ENCODE measurements at places on chromosomes 1 and 21.

DNA sequence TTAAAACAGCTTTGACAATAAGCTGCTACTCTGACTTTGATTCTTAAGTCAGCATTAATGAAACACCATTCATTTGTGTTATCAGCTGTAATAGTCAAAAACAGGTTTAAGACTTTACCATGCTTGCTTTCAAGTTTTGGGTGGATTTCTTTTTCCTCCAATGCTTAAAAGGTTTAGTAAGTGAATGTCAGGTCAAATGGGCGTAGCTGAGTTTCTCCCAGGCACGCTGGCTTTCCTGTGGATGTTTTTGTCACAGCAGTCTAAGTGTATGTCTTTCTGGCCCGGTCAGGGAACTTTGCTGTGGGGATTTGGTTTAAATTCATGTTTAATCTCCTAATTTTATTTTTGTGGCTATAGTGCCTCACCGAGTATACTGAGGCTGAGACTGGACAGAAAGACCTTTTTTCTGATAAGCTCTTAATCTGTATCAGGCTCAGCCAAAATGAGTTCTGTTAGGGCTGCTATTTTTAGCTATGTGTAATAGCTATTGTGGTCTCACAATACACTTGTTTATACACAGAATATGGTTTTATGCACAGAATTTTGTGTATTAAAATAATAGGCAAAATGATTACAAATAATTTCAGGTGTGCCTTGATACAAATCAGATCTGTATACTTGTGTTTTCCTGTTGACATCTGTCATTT, 292.8 kb downstream of the DISC1 start:
- DNase-seq: no peak

DNA sequence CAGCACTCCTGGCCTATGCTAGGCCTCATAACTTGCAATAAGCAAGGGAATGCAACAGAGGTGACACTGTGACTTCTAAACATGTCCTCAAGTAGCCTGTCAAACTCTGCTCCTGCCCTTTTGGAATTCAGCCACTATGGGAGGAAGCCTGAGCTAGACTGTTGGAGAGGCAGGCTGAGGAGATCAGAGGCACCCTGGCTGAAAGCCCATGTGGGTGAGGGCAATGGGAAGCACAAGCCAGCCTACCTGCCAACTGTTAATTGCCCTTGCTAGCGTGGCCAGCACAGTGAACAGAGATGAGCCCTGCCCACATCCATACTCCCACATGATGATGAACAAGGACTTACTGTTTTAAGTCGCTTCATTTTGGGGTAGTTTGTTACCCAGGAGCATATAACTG, 17.7 kb downstream of the GNB1 start:
- DNase-seq: no peak

- DNase-seq: no peak
Observed at GRCh38 chr1:205061227-205061626, 18.2 kb downstream of the CNTN2 start.

- no peak for DNase-seq
Observed at GRCh38 chr21:42861311-42861847, 18.0 kb downstream of the WDR4 start.

DNA sequence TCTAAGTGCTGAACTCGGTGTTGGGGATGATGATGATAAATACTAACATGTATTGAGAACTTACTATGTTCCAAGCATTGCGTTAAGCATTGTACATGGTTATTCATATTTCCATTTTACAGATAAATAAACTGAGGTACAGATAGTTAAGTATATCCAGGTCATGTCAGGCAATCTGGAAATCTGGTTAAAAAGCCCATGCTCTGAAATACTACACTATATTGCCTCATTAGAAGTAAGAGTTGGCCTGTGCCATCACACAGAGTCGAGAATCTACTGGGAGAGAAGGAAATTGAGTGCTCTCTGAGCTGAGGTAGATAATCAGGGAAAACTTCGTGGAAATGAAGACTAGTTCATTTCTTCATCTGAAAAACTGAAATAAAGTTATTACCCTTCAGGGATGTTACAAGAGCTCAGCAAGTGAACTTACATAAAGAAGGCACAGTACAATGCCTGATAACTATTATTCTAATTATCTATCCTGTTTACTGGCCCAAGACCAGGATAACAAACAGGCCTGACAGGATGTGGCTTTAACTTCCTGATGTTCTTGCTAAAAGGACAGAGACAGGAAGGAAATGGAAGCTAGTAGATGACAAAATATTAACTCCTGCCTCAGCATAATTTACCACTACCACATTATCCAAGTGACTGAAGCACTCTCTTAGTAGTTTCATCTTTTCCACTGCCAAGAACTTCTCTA, 85.6 kb downstream of the EPS15 start:
- no peak for DNase-seq

DNA sequence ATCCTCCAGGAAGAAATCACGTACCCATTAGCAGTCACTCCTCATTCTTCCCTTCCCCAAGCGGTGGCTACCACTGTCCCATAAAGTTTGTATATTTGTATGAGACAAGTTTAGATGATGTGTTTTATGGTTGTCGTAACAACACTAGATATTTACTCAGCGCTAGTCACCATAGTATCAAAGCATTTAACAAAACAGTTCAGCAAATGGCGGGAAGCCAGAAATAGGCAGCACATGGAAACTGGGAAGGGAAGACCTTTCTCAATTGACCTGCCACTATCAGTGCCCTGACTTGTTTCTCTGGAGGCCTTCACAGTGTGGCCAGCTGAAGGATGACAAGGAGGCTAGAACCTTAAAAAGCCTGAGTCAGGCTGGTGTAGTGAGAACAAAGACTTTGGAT, 31.1 kb downstream of the CNST start:
- DNase-seq: no peak

DNA sequence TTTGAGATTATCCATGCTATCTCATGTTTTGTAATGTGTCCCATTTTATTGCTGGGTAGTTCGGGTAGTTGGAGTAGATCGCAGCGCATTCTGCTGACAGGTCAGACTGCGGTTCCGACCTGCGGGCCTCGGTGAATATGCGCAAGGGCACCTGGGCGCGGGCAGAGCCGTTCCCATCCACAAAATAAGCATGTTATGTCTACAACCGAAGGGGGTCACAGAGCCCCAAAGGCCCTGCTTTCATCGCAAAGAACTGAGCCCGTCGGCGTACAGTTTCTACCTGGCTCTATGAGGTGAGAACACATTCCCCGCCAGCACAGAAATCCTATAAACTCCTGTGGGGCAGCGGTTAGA, 88.4 kb downstream of the PRKAB2 start:
- DNase-seq: no peak

DNA sequence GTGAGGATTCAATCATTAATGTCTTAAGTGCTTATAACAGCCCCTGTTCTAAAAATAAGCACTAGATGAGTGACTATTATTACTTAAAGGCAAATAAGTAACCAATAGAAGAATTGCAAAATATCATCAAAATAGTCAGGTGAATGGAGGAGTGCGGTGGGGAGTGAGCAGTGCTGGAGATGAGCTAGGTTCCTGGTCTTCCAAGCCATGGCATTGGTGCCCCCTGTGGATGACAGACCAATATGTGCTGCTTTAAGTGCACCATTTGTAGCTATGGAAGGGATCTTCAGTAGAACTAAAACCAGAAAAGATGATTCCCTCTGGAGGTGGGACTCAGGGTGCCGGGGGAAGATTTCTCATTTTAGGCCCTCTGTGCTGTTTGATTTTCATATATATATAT, 46.1 kb upstream of the SLC30A1 start:
- DNase-seq: no peak

GRCh38 chr1:231544943-231545592, 16.6 kb downstream of the TSNAX start:
- no peak for DNase-seq

GRCh38 chr1:159223004-159223403, 18.3 kb downstream of the ACKR1 start:
- no peak for DNase-seq

GRCh38 chr1:68081775-68082283, 31.4 kb upstream of the DIRAS3 start:
- DNase-seq: no peak

GRCh38 chr1:228650141-228650540, 85.1 kb upstream of the RHOU start:
- no peak for DNase-seq

- DNase-seq: no peak
Observed at GRCh38 chr1:1358433-1359271, at the start of gene MXRA8. Gene MXRA8, minus strand, starts transcription at chr1:1358555. Its CDS starts 51 bp downstream, at chr1:1358504.

DNA sequence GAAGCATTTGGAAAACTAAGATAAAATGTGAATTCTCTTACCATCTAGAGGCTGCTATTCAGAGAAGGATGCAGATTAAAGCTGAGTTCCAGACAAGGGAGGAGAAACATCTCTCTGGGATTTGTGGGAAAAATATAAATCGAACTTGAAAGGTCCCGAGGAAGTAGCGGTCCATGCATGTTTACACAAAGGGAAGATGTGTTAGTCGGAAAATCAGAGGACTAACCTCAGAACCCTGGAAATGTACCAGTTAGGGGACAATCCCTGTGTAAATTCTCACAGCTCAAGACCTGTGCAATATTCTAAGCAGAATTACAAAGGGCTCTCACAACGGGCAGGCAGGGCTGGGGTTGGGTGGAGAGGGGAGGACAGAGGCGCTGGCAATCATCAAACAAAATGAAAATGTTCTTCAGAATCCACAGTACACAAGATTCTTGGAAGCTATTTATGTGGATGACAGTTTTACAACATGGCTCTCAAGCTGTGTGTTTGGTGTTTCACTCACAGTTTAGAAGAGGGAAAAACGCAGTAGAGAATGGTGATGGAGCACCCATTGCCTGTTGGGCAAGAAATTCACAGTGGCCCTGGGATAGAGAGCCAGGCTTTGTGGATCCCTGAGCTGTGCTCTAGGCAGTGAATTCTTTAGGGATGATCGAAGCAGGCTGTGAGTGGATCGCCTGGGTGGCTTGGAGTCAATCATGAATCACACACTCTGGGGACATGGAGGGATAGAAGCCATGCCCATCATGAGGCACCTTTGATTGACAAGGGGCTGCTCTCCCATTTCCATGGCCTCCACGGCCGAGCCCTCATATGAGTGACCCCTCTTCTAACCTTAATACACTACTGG, 47.6 kb downstream of the KCNJ6 start:
- no peak for DNase-seq

- DNase-seq: no peak
Observed at GRCh38 chr1:18413541-18414305, 67.0 kb upstream of the KLHDC7A start.

DNA sequence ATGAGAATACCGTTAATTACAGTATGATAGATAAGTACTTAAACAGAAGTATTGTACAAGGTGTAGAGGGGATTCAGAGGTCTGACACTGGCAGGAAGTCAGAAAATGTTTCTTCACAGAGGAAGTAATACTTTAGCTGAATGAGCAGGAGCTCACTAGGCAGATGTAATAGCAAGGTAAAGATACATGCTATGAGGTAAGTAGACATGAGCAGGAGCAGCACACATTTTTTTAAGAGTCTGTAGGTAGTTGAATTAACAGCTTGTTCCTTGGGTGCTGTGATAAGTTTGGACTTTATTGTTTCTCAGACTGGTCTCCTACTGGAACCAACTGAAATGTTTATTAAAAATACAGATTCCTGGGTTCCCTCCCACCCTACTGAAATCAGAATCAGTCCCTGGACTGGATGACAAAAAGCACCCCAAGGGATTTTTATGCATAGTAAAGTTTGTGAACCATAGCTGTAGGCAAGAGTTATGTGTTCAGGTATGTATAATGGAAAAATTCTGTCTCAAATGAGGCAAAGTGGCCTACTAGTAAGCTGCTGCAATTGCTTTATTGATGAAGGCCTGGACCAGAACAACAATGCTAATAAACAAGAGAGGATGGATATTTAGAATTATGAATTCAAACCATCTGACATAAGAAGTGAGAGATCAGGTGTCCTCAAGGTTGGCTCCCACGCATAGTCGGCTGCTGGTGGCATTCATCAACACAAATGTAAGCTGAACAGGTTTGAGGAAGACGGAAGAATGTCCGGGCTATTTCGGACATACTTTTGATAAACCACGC, 902 bp downstream of the AP4B1 start:
- no peak for DNase-seq

DNA sequence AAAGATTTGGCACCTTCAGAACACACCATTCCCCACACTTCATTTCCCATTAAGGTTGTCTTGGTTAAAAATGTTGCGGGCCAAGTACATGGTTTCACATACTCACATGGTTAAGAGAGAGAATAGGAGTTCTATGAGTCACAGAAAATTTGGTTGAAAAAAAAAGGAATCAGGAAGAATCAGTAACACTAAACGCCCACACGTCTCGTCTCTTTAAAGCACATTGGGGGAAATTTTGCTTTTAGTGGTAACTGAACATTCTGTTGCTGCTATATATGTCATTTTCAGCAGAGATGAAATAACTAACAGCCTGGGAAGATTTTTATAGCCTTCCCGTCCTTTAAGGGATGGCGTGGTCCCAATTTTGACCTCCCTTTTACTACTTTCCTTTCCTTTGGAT, 132.9 kb upstream of the ERG start:
- DNase-seq: no peak

DNA sequence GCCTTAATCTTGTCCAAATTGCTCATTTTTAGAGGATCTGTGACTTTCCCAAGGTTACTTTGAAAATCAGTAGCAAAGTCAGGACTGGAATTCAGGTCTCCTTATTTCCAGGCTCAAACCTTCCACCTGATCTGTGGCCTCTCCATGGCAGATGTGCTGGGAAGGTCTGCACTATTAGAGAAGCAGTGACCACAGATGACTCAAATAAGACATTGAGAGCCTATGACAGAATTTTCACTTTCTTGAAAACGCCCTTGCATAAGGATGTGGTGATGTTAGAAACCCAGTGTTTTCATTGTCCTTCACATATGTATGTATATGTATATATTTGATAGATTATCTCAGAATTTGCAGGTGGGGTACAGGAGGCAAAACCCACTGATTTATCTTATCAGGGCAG, 45.3 kb downstream of the TTC39A start:
- no peak for DNase-seq

DNA sequence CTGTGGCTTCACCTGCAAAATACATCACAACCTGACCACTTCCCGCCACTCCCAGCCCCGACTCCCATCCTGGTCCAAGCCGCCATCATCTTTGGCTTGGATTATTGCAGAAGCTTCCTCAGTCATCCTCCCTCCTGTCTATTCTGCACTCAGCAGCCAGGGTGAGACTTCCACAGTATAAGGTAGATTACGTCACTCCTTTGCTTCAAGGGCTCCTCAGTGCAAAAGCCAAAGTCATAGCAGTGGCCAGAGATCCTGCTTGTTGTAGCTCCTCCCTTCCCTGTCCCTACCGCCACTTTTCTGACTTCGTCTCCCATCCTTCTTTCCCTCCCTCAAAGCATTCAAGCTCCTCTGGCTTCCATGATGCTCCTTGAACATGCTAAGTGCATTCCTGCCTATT, 152.8 kb downstream of the GRIK3 start:
- no peak for DNase-seq

- no peak for DNase-seq
Observed at GRCh38 chr1:236659792-236660587, 26.3 kb upstream of the ACTN2 start.

- DNase-seq: no peak
Observed at GRCh38 chr1:87754139-87754538, 425.5 kb downstream of the LMO4 start.

DNA sequence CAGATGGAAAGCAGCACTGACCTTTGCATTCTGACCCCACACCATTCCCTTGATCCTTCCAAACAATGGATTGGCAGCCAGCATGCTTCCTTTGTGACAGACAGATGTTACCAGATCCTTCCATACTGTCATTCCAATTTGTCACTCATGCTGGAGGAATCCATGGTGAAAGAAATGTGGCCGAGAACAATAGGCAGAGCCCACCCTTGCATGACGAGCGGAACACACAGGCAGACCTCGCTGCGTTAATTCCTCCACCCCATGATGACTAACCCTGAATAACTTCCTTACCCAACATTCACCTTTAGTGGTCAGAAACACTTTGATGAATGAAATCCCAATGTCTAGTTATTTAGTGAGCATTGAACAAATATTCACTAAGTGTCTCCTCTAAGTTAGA, 45.1 kb downstream of the PDPN start:
- no peak for DNase-seq
